Activated T-cell treated with anti-CD3 and anti-CD28 coated beads for 1 hour (primary cell): ENCODE measurements at places on chromosomes 2 and 18.
A peak's percentile ranks its signal among the peaks of the same experiment; 100 is the strongest.

DNA sequence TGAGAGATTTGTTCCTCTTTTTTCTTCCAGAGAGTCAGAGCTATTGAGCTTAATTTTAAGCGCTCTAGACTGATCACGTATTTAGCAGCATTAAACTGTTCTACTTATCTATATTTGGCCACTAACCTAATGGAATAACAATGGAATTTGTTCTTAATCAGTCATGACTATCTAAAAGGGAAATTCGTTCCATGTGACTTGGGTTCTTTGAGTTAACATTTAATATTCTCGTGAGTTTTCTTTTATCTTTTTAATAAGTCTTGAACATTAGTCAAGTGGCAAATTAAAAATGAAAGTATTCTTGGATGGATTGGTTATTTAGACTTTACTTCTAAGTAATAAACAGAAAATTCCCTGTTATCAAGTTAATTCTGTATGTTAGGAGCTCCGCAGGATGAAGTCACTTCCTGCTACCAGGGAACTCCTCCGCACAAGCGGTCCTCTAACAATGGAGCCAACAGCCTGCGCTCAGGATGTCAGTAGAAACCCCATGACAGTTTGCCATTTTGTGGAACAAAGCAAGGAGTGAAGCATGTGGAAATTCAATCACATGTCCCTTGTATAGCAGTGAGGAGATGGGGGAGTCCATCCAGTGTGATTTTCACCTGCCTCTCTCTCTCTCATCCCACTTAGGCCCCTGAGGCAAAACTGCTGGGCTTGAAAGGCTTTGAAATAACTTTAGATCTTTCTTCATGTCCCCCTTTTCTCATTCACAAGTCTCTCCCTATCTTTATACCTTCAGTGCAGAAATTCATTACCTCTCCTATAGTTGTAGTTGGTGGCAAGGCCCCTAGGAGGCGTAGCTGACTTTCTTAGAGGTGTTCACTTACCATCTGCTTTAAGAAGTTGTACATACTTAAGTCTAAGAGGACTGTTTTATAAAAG is 138.1 kb downstream of the WDR7 start:
- DNase-seq = no peak

DNA sequence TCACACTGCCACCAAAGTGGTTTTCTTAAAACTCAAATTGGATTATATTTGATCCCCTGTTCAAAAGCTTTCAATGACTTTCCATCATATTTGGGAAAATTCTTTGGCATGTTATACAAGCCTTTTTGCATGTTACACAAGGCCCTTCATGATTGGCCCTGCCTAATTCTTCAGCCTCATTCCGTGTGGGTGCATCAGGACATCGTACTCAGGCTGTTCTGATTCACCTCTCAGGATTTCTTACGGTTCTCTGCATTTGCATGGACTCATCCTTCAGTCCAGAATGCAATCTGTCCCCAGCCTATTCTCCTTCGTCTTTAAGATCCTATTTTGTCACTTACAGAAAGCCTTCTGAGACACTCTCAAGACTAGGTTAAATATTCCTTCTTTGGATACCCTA is 107.8 kb downstream of the LYPD1 start:
- no peak for DNase-seq

DNA sequence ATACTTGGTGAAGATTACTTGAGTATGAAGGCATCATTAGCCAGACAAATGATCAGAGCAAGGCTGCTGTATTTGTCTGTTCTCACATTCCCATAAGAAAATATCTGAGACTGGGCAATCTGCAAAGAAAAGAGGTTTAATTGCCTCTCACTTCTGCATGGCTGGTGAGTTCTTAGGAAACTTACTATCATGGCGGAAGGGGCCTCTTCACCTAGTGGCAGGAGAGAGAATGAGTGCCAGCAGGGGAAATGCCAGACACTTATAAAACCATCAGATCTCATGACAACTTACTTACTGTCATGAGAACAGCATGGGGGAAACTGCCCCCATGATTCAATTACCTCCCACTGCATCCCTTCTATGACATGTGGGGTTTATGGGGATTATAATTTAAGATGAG is 452.3 kb downstream of the GALR1 start:
- DNase-seq = no peak

GRCh38 chr2:148888003-148888501 is 13.0 kb downstream of the KIF5C start:
- DNase-seq = no peak

- DNase-seq = no peak
These were observed 42.5 kb upstream of the YPEL5 start for GRCh38 chr2:30104307-30104706.

DNA sequence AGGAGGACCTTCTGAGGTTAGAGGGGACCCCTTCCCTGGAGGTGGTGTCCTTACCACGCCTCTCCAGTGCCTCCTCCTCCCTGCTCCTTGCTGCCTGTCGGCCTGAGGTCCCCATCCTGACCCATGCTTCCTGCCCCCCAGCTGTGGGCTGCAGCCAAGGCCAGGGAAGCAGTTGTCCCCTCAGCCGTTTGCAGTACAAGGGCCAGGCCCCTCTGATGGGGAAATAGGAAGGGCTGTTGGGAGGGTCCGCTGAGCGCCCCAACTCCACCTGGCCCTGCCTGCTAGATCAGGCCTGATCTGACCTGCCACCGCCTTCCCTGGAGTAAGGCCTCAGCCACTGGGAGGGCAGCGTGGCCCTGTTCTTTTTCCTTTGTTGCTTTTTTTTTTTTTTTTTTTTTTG is 219.8 kb downstream of the KLHL29 start:
- no peak for DNase-seq

DNA sequence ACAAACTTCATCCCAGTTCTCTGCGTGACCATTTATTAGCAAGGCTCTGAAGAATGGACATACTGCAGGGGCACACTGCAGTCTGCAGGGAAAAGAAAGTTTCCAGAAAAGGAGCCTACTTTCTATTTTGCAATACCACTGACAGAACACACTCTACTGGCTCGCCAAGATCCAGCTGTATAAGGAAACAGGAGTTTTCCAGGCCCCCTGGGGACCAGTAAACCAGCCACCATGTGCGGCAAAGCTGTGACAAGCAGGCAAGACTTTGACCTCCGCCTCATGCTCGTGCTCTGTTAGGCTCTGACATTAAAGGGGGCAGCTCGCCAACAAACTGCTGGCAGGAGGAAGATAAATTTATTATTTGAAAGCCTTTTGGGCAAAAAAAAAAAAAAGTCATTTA is 67.3 kb downstream of the CCBE1 start:
- no peak for DNase-seq

DNA sequence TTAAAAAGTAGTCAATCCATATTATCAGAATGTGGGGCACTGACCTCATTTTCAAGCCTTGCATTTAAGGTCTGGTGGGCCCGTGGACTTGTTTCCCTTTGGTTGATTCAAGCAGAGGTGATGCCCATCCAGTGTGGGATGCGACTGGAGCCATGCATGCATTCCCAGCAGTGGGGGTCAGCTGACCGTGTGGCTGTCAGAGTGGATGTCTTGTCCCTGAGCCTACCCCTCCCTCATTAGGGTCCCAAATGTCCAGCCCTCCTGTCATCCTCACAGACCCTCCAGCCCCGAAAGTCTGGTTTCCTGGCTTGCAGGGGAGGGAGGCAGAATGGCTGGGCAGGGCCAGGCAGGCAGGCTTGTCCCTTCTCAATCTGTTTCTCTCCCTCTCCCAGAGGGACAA is 67.3 kb upstream of the SH3RF3 start:
- DNase-seq = no peak

GRCh38 chr2:64330281-64331113 is 123.5 kb upstream of the LGALSL start:
- DNase-seq = peak; percentile 85
